ENCODE measurements at places on chromosomes 7 and 10.

DNA sequence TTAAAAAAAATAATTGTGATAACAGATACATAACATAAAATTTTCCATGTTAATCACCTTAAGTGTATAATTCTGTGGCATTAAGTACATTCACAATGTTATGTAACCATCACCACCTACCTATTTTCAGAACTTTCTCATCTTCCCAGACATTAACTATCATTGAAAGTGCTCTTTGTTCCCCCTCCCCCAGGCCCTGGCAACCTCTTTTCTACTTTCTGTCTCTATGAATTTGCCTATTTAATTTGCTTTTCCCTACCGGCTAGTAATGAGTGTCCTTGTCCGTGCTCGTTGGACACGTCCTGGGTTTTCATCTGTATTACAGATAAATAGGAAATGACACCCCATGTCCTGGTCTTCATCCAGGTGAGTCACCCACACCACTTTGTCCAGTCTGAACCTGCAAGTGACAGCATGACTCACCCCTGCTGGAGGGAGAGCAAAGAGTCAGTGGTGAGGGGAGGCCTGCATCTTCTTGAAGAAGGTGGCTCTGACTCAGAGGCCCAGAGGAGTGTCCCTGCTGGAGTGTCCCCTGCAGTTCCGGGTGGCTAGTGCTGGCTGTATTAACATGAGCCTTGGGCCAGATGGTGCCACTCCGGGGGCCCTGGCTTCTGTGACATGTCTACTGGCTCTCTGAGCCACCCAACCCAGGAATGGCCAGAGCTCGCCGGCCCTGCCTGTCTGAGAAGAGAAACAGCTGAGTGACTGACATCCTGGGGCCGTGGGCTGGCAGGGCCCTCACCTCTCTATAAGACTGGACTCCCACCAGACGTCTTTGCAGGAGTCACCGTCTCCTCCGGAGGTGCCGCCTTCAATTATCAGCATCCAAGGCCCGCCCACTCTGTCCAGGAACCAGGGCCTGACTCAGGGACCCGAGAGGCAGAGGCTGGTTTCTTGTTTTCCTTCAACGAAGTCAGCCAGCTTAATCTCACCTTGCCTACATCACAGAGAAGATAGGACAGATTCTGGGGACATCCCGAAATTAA, 503.2 kb upstream of the MKI67 start:
- DNase-seq, result no peak

DNA sequence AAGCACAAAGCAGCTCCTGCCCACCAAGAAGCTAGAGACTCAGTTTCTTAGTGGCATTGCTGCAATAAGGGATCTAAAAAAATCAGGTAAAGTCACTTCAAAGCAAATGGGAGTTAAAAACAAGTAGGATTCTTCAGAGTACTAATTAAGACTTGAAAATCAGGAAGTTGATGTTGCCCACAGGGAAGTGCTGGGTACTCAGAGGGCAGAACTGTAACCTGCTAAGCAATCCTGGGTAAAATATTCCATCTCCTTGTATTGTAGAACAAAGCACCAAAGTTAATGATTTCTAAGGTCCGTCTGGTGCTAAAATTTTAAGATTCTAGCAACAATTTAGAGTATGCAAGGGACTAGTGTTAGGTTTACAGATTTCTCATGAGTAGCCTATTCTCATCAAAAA, 8.3 kb downstream of the PEX1 start:
- no peak for DNase-seq

GRCh38 chr10:74011017-74011416, 13.1 kb downstream of the VCL start:
- no peak for DNase-seq

DNA sequence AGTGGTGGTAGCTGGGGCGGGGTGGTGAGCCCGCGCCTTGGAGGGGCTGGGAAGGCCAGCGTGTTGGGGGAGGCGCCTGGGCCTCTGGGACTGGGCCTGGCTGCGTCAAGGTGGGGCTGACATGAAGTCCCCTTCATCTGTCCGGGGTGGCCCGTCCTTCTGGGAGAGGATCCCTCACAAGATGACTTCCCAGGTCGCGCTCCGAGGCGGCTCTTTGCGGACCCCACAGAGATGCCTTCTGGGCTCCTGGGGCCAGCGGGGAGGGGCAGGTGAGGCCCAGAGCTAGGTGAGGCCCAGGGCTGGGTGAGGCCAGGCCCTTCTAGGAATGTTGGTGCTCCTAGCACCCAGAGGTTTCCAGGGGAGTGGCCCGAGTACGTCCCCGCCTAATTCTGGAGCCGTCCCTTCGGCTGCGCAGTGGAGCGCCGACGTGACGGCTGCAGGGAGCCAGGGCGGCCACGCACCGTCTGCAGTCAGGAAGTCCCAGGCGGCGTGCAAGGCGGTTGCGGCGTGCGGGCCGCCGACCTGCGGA, 58.2 kb upstream of the NUPR2 start:
- DNase-seq, result no peak

DNA sequence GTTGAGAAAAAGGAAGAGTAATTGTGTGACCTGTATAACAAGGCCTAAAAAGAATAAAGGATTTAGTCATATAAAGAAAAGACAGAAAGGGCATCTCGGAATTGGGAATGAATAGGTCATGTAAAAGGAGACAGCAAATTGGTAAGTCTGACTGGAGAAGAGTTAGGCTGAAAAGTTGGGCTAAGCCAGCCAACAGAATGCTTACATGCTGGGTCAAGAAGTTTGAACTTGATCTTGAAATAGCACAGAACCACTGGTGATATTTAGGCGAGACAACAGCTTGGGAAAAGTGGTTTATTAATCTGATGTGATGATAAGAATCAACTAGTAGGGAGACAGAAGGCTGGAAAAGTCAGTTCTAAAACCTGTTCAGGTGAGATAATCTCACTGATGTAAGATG, 4.8 kb downstream of the IDE start:
- no peak for DNase-seq

GRCh38 chr7:140581411-140581810, 59.2 kb downstream of the DENND2A start:
- no peak for DNase-seq

DNA sequence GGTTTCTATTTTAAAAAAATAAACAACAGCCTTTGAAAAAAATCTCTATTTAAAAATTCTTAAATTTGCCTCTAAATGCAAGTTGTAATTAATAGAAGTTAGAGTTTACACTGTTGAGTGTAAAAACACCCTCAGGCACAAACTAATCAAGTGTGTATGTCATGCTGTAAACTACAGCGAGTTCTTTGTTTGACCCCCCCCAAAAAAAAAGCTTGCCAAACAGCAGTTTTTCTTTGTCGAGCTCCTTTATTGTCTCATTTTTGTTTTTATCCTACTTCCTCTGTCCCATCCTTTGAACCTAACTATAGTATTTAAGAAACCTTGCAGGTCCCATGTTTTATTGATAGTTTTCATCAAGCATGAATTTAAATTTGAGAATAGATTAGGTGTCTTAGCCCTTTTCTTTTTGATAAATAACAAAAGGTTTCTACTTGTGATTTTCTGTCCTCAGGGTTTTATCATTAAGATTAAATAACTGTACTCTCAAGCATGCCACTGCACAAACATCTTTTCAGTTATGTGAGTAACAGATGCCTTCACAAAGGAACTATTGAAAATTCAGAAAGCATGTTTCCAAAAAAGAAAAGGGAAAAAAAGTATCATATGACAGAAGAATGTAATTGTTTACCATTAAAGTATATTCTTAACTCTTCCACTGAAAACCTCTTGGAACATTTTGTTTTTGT, 176.0 kb downstream of the ARID5B start:
- no peak for DNase-seq

DNA sequence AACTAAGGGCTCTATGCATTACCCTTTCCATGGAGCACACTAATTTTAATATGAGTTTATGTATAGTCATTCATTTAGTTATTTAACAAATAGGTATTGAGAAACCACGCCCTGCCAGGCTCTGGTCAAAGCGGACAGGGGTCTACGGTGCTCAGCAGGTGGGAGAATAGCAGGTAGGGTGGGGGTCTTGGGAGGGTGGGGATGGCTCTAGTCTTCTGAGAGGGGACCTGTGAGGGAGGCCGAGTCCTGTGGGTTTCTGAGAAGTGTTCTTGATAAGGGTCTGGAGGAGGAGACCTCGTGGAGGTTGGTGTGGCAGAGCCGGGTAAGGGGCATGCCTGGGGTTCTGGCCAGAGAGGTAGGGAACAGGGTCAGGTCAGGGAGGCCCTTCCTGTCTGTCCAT, 1.1 kb downstream of the WDFY4 start:
- no peak for DNase-seq

GRCh38 chr10:74822101-74822500, 4.3 kb upstream of the KAT6B start:
- no peak for DNase-seq

- DNase-seq, result no peak
These were observed 671.9 kb downstream of the AUTS2 start for GRCh38 chr7:70270149-70270548.

DNA sequence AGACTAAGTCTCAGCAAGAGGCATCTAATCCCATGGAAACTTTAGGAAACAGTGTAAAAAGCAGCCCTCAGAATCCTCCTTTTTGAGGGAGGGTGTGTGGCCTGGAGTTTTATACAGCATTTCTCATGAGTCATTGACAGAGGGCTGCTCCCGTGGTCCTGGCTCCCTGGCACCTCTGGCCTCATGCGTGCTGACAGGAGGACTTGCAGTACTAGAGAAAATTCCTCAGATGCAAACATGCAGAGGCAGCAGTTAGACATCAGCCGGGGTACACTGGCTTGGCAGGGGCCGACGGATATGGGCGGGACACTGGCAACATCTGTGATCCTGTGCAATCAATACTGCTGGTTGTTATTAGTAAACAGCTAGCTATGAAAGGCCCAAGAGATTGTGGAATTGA, 925.1 kb upstream of the CELF2 start:
- no peak for DNase-seq

GRCh38 chr7:130901209-130901783, 167.3 kb upstream of the KLF14 start:
- no peak for DNase-seq

DNA sequence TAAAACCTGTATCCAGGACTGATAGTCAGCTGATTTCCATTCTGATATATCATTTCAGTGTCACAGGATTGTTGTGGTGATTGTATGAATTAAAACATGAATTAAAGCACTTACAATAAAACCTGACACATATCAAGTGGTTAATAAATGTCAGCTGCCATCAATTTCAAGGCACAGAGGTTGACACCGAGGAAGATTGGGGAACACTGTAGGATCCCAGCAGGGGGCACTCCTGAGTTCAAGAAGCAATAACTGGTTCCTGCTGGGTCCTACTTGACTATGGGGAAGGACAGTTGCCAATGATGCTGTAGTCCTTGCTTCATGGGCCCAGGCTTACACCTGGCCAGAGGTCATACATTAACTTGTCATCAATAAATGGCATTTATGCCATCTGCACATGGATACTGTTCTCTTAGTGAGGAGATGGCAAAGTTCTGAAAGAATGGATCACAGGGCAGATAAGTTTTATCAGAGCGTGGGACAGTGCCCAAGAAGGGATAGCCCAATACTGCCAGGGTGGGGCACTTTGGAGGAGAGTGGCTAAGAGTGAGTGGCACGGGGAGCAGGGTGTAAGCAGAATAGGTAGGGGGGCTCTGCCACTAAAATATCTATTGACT, 24.1 kb downstream of the FZD1 start:
- DNase-seq, result no peak

DNA sequence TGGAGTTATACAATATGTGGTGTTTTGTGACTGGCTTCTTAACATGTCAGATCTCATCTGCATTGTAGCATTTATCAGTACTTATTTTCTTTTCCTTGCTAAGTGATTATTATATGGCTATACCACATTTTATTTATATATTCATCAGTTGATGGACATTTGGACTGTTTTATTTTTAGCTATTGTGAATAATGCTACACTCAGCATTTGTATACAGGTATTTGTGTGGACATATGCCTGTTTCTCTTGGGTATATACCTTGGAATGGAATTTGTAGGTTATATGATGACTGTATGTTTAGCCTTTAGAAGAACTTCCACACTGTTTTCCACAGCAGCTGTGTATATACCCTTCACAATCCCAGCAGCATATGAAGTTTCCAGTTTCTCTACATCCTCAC, 86.5 kb downstream of the GSDME start:
- DNase-seq, result no peak

- no peak for DNase-seq
These were observed 100.1 kb downstream of the HIP1 start for GRCh38 chr7:75638594-75639070.

- DNase-seq, result no peak
These were observed 508.1 kb downstream of the LRMDA start for GRCh38 chr10:75939541-75939940.

DNA sequence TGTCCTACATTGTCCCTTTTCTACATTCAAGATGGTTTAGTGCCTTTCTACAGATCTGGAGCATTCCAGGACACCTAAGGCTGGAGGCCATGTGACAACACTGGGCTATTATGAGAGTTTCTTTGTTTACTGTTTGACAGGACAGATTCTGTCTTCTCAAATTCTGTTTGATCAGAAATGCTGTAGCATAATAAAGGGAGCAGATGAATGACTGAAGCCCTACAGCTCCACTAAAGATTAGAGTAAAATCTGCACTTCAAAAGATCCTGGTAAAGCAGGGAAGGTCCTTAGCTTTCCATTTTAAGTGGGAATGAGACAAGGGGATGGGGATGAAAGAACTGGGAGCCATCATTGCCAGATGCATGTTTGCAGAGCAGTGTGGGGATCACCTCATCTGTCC, 38.4 kb downstream of the TMEM229A start:
- DNase-seq, result no peak
